ENCODE measurements at places on chromosomes 7 and 10.
A peak's percentile ranks its signal among the peaks of the same experiment; 100 is the strongest.

DNA sequence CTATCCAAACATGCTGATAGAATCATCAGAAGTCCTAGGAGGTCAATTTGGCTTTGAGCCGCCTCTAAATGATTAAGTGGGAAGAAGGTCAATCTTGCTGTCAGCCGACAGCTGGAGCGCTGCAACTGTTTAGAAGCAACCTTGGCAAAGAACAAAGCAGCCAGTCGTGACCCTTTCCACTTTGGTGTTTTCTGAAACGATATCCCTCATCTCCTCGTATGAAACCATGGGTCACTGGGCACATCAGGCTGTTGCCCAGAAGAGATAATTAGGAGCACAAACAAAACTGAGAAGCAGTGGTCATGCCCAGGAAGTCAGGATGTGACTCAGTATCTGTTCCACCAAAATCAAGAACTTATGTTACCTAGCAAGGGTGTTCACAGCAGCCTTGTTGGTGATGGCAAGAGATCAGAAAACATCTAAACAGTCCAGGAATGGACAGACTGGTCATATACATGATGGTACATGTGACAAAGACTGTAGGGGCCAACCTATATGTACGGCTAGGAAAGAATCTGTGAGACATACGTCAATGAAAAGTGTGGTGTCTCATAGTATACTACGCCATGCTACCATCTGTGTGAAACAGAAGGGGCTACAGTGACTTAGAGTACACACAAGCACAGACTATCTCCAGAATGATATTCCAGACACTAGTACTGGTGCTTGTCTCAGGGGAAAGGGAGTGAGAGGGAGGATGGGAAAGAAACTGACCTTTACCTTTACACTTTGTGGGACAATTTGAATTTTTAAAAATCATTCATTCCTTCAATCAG lies 22.4 kb downstream of the STN1 start:
- no peak for DNase-seq

DNA sequence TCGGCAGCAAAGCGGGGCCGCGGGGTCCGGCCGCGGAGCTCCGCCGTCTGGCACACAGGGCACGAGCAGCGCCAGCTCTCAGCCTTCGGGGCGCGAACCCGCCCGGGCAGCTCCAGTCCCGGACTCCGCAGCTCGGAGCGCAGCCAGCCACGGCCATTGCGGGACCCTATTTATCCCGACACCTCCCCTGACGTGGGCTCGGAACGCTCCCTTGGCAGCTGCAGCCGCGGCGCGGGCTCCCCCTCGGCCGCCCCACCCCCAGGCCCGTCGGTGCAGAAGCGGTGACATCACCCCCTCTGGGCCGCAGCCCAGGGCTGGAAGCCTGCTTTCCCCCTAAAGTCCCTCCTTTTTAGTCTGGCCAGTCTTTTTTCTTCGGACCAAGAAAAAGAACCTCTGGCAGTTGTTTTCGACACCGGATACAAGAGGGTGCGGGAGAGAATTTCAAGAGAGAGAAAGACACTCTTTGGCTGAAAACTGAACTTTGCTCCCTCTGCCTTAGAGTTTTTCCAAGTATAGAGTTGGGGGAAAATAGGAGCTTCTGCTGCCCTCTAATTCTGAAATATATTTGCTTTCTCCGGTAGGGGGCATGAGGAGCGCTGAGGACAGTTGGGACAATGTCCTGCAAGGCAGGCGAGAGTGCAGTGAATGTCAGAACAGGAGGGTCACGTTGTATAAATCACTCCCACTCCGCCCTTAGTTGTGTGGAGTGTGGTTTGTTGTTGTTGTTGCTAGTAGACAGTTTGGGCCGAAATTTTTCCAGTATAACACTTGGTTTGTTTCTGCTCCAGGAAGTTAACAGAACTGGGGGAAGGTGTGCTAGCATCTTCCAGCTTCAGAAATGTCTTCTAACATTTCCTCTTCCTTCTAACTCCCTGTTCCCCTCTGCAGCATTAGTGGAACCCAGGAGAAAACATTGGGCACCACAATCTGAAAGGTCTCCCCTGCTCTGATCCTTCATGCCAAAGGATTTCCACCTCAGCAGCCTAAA lies at the start of gene SFRP4:
Gene SFRP4, minus strand, starts transcription at position 145 of the 988 bp plus-strand sequence. CDS start 280 bp downstream, outside the sequence.
- peak; percentile 44 for DNase-seq

- no peak for DNase-seq
These were observed 8.6 kb upstream of the PPP2R2D start for GRCh38 chr10:131891929-131892805.

DNA sequence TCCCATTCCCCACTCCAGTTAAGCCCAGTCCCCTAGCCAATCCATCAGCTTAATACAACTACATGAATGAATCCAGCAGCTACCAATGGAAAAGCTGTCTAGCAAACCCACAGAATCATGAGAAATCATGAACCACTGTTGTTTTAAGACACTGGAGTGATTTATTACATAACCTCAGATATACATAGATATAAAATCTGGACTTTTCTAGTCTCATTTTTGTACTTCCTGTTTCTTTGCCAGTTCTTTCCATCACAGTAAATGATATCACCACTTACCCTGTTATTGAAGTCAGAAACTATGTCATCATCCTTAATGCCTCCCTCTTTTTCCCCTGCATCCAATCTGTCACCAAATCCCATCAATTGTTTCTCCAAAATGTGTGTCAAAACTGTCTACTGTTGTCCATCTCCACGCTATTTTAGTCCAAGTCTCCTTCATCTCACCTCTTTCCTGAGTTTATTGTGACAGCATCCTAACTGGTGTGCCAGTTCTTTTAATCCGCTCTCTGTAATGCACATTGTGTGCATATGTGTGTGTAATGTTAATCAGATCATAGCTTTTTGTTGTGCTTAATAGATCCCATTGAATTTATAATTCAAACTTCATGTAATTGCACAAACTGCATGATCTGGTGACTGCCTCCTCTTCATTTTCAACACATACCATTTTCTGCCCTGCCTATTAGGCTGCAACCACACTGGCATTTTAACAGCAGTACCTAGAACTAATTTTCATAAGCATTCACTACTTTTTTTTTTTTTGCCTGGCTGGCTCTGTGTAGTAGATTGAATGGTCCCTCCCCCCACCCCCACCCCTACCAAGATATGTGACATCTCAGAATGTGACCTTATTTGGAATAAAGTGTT lies 56.0 kb downstream of the MKLN1 start:
- DNase-seq, result no peak

DNA sequence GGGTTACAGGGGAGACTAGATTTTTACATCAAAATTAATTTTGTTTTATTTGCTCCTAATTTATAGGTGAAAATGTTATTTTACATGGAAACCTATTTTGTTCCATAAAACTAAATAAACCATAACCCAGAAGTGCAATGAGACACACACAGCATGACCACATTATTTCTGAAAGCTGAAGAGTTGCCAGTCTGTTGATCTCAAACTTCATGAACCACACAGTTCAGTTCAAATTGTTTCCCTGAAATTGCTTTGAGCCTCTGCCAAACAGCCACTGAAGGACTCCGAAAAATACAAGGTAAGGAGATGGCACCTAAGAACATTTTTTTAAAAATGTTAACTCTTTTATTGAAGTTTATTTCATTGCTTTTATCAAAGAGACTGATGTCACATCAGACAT lies 25.0 kb upstream of the ITGB8 start:
- no peak for DNase-seq

DNA sequence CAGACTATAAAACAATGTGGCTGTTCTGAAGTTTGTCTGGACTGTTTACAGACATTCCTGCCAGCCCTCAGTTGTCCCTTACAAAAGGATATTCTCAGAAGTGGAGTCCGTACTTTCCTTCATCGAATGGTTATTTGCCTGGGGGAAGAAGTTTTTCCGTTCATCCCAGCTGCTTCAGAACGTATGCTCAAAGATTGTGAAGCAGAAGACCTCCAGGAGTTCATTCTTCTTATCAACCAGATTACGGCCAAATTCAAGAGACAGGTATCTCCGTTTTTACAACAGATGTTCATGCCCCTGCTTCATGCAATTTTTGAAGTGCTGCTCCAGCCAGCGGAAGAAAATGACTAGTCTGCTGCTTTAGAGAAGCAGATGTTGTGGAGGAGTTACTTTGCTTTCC lies 174.3 kb upstream of the NUPR2 start:
- no peak for DNase-seq

- no peak for DNase-seq
These were observed 33.5 kb upstream of the RET start for GRCh38 chr10:43043342-43043772.

- DNase-seq, result no peak
These were observed 89.7 kb upstream of the STEAP4 start for GRCh38 chr7:88396295-88396947.

DNA sequence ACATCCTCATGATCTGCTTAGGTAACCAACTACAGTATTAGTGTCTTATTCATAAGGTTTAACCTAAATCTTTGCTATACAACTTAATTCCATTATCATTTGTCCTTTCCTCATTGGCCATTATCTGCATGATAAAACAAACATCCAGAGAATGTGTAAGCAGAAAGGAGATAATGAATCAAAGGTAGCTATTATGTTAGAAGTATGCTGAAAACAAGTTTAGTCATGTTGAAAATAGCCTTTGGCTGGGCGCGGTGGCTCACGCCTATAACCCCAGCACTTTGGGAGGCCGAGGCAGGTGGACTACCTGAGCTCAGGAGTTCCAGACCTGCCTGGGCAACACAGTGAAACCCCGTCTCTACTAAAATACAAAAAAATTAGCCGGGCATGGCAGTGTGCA lies 78.2 kb downstream of the NT5C2 start:
- DNase-seq, result no peak

DNA sequence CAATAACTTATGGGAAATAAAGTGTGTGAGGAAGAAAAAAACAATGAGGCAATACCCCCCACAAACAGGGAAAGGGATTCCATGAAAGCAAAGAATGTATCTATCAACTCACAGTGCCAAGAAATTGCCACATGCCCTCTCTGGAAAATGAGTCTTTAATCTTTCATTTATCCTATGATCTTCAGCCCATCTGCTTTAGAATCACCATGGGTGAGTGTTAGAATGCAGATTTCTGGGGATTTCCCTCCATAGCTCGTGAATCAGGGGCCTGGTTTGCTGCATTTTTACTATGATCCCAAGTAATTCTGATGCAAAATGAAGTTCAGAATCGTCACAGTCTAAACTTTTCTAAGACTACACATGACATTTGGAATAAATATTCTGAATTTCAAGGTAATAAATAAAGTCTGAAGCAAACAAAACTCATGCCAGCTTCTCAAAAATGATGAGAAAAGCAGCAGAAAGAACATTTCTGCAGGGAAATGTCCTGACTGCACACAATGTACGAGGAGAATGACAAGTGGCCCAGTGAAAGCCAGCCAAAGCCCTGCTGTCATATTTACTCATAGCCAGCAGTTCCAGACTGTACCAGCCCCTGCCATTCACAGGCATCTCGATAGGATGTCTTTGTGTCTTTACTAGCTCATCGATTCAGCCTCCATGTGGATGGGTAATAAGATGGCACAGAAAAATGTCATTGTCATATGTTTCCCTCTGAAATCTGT lies 167.1 kb downstream of the ELMO1 start:
- DNase-seq, result no peak

DNA sequence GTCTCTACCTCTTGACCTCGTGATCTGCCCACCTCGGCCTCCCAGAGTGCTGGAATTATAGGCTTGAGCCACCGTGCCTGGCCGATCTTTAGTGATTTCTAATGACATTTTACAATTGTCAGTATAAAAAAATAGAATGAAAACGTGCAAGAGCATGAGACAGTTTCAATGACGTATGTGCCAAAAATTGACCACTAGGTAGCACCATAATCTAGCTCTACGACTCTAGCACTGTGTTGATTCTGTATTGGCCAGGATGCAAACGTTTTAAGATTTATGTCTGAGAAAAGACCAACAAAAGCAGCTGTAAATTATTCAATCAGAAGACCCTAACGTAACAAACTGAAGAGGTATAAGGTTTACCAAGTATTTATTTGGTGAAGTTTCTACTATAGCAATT lies 25.4 kb upstream of the EXOC6 start:
- DNase-seq, result no peak

- no peak for DNase-seq
These were observed 434.8 kb upstream of the FOXK1 start for GRCh38 chr7:4247106-4247876.

GRCh38 chr10:72665925-72666324 lies 26.0 kb upstream of the MCU start:
- DNase-seq, result no peak

DNA sequence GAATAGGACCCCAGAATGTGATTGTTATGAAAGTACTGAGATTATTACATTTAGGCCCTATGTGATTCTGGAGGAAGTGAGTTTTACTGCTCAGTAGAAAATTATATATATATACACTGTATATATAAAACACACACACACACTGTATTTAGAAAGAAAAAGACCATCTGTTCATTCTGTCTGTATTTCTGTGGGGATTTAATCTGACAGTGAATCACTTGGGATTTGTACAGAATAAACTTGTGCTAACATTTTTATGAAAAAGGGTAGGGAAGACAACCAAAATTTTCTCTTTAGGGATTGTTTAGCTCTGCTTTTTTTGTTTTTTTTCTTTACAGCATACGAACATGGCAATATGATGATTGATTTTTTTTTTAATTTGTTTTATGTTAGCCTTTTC lies 142.7 kb downstream of the EXOC4 start:
- no peak for DNase-seq

- no peak for DNase-seq
These were observed at the start of gene SP8 for GRCh38 chr7:20786779-20787659. Gene SP8 (minus strand): TSS chr7:20786886. CDS start chr7:20786798, 88 bp downstream.

DNA sequence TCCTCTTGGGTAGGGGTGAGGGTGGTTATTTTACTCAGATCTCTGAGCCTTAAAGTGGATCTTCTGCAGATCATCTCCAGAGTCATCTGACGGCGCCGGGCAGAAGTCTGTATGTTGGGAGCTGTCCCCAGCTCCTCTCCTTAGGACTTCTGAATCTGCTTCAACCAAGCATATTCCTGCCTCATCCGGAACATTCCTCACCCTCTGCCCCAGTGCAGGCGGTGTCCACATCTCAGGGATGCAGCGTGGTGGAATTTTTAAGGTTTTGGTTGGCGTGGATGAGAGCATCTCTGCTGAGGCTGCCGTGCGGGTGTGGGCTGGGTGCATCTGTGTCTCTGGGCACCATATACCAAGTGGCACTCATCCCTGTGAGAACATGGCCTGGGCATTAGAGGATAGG lies 148.3 kb downstream of the MGMT start:
- no peak for DNase-seq

GRCh38 chr7:157150882-157151281 lies 12.2 kb downstream of the UBE3C start:
- DNase-seq, result no peak

- DNase-seq, result no peak
These were observed 19.4 kb upstream of the CLDN12 start for GRCh38 chr7:90383861-90384260.

- no peak for DNase-seq
These were observed 16.0 kb downstream of the AFAP1L2 start for GRCh38 chr10:114388275-114388674.

DNA sequence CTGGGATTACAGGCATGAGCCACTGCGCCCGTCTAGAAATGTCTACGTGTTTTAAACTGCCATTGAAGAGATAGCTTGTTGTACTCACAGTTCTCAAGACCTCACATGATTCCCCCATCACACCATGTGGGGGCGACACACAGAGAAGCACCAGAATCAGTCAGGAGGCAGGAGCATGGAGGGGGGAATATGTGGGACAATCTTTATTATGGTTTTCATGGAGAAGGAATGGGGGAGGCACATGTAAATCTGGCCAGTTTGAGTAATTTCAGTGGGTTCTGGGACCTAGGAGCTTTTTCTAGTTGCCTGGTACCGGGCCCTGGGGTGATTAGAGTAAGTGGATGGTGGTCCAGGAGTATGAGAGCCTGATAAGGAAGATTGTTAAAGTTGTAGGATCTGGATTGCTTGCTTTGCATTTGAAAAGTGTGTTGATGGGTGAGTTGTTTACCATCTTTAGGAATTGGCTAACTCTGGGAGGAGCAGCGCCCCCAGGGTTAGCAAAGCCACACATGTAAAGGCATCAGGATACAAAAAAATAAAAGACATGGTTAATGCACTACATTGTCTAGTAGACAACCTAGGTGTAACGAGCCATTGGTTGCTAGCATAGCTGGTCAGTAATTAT lies 85.4 kb upstream of the SLC13A1 start:
- no peak for DNase-seq

All from left renal pelvis (tissue), 4 donors.